ENCODE measurements at places on chromosomes 1 and 21. TPM values are rescaled to one million over a fixed set of nuclear protein-coding genes. Genes with fewer than 3 reads are reported as not detected.

The DNTTIP2 gene
- 40.0 TPM for polyA plus RNA-seq

The TMPRSS2 gene
- not detected for polyA plus RNA-seq

The IVL gene
- 0.36 TPM for polyA plus RNA-seq

The AMPD1 gene
- polyA plus RNA-seq = 142 TPM

The GLMN gene
- polyA plus RNA-seq = 11.9 TPM

The TMEM269 gene
- 0.79 TPM for polyA plus RNA-seq

The DNAJC28 gene
- 2.1 TPM for polyA plus RNA-seq

The OR2L8 gene
- not detected for polyA plus RNA-seq

Data from hindlimb muscle (tissue), 1 donor.